ENCODE measurements at places on chromosomes 3 and 15.

GRCh38 chr15:41989573-41990242 lies 17.4 kb upstream of the EHD4 start:
- peak; percentile 63 for DNase-seq

- no peak for DNase-seq
Observed at GRCh38 chr15:80527406-80527805, 123.2 kb downstream of the ARNT2 start.

GRCh38 chr3:8371085-8371551 lies 130.5 kb upstream of the LMCD1 start:
- no peak for DNase-seq

DNA sequence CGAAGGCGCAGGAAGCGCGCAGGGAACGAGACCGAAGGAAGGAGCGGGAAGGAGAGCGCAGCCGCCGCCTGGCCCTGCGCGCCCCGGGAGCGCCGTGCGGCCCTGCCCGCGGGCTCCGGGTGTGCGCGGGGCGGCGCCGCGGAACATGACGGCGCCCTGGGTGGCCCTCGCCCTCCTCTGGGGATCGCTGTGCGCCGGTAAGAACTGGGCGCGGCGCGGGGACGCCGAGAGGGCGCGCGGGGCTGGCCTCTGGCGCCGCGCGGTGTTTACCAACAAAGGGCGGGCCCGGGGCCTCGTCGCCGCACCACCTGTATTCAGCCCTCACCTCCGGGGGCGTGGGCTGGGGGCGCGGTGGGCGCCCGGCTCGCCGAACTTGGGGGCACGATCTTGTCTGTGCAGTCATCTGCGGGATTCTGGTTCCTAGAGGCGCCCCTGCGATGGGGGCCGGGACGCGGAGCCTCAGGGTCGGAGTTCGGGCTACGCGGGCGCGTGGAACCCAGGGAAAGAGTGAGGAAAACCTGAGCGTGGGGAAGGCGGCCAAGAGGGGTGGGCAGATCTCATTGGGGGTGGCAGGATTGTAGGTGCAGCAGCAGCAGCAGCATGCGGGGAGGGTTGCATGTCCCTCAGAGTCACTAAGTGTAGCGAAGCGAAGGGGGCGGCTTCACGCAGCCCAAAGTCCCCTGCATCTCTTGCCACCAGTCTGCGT lies 641 bp downstream of the ACVR2B start:
- DNase-seq, result no peak

- no peak for DNase-seq
Observed at GRCh38 chr15:100995471-100996430, 76.6 kb downstream of the LRRK1 start.

DNA sequence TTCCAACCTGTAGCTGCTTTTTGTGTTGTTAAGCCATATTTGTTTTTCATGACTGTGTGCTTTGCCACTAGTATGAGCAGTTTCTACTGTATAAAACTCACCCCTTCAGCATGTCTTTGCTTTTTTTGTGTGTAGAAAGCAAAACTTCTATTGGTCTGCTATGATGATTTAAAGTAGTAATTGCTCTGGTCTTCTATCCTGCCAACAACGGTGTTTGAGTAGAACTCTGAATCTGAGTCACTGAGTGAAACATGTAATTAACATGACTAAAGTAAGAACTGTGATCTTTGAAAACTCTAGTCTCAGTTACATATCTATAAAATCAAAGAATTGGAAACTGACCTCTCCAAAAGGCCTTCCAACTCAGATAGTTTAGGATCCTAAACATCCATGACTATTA lies 133.6 kb downstream of the TPRG1 start:
- no peak for DNase-seq

- DNase-seq, result no peak
Observed at GRCh38 chr3:140553591-140553990, 124.3 kb upstream of the TRIM42 start.

GRCh38 chr15:63358241-63359029 lies 23.2 kb downstream of the CA12 start:
- DNase-seq, result no peak

DNA sequence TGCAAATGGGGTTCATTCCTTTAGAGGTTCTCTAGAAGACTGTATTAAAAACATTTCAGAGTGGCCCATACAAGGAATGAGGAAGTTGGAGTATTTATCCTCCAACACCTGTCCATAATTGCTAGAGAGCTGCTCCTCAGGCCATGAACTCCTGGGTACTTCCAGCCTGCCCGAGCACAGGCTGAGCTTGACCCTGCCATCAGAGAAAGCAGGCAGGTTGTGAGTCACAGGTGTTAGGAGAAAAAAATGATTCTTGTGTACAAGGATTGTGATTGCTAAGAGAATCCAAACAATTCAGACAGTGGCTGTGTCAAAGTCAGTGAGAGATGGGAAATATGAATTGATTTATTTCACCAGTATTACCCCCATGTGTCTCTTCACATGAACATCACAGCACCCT lies 156.8 kb upstream of the GADL1 start:
- DNase-seq, result no peak

- DNase-seq, result no peak
Observed at GRCh38 chr3:13483286-13483685, 3.2 kb downstream of the HDAC11 start.
